Stimulated activated CD8-positive, alpha-beta memory T cell treated with anti-CD3 and anti-CD28 coated beads, Interleukin-4, amount 100 ng/mL, for 1 hour (primary cell): ENCODE measurements at places on chromosomes 11 and 22.

DNA sequence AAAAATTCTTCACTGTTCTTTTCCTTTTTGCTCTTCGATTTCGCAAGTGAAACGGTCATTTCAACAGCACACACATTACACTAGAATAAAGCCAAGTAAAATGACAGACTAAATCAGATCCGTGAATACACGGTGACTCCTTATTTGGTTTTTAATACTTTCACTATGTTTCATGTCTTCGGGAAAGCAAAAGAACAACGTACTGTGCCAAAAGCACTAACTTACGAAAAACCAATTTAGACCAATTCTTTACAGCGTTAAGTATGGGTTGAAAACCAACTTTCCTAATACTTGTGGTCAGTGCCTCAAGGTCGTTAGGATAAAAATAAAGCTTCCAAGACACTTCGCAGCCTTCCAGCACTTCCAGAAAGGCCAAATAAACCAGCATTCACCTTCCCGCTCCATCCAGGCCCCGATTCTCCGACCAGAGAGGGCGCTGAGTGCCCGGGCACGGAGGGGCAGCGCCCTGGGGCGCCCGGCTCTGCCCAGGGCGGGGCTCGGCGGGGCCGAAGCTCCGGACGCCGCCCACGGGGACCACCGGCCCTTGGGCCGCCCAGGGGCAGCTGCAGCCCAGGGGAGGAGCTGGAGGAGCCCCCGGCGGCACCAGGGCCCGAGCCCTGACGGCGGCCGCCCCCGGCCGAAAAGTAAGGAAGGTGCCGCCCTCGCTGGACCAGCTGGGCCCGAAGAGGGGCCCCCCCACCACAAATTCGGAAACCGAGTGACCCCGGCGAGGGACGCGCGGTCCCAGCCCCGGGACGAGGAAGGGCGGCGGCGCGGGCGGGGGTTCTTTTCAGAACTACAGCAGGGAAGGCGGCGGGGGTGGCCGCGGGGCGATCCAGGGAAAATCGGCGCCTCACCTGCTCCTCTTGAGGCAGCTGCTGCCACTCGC is 499 bp downstream of the ATL3 start:
- DNase-seq = peak; percentile 7

DNA sequence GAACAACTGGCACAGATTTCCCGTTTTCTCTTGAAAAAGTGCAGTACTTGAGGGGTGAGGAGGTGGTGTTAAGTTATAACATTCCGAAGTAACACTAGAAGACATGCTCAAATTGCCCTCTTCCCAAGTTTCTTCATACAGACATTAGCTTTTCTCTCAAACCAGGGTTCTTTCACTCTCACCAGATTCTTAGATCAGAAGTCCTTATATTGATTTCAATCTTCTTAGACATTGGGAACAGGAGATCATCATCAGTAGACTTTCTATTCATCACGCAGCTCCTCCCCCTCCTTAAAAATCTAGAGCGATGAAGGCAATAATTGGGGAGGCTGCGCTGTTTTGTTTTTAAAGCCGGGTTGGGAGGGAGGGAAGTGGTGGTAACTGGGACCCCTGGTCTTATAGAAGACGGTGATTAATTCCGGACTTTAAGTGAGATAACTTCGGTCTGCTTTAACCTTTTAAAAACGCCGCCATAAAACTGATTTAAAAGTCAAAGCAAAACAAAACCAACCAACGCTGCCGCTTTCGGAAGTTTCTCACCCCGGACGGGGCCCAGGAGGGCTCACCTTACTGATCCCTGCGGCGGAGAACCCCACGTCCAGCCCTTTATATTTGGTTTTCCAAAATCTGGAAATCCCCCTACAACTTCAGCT is 665 bp downstream of the USP28 start:
- no peak for DNase-seq

DNA sequence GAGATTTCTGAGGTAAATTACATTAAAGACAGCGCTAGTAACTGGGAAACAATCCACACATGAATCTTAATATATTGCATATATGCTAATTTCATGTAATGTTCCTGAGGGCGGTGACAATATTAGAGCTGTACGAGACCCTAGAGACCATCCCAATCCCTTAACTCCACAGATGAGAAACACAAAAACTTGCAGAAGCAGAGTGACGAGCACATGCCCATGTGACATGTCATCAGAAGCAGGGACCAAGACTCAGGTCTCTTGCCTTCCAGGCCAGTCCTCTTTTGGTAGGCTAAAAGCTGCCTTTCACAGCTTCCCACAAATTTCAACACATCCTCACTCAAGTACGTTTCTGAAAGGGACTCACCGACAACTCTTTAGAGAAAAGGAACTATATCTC is 11.8 kb downstream of the MAPK1 start:
- DNase-seq = no peak

- no peak for DNase-seq
Measured at GRCh38 chr11:64880240-64881001, 2.0 kb upstream of the EHD1 start.

DNA sequence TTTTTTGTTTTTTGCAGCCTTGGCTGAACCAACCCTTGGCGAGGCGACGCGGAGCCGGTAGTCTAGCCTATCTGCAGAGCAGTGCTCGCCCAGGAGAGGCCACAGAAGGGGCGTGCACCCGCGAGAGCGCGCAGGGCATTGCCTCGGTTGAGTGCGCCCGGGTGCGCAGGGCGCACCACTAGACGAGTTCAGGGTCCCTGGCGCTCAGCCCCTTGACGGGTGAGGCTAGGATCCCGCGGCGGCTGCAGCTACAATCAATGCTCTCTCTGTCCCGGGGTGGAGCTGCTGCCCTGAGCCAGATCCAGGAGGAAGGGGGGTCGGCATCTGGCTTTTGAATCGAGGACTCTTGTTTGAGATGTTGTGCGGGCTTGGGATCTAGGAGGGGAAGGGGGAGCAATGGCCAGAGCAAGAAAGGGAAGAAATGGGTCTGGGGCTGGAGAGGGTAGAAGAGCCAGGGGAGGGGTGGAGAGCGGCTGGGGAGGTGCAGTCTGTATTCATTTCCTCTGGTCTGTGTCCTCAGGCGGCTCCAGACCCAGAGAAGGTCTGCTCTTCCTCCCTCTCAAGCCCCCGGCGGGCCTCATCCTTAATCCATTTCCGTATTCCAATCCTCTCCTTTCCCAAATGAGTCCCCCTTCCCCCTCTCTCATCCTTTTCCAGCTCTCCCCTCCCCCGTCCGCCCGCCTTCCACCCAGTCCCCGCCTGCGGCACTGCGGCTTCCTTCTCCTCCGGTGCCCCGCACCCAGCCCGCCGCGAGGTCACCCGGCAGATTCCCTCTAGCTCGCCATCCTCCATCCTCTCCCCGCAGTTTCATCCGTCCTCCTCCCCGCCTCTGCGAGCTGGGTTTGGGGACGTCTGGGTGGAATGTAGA is 797 bp downstream of the THY1 start:
- DNase-seq = no peak

GRCh38 chr11:64084146-64084950 is 48.6 kb downstream of the FLRT1 start:
- DNase-seq = no peak

GRCh38 chr11:112599856-112600533 is 339.3 kb upstream of the PLET1 start:
- DNase-seq = no peak

DNA sequence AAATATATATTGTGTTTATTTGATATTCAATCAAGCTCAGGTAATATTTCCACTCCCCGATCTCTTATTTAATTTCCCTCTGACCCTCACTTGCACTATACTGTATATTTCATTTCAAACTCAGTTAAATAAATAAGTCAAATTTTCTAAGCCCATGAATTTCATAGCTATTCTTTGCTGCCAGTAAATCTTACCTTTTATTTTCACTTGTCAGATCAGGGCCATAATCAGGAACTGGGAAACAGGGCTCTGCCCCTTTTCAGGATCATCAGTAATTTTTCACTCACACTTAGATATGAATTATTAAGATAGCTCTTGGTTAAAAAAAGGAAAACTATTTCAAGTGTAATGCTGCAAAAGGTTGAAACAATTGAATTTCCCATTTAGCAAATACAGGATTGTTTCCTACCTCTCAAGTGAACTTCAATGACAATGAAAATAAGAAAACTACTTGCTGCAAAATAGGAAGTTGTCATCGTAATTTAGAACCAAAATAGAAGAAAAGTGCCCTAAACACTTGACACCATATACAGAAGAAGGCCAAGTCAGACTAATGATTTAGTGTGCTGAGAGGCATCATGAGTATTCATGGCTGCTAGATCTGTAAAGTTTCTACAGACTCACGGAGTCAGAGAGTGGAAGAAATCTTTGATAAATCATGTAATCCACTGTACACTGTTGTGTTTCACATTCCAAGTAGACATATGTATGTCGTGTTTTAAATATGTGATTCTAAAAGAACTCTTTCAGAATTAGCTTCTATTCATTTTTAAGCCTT is 316.8 kb upstream of the CNTN5 start:
- no peak for DNase-seq

DNA sequence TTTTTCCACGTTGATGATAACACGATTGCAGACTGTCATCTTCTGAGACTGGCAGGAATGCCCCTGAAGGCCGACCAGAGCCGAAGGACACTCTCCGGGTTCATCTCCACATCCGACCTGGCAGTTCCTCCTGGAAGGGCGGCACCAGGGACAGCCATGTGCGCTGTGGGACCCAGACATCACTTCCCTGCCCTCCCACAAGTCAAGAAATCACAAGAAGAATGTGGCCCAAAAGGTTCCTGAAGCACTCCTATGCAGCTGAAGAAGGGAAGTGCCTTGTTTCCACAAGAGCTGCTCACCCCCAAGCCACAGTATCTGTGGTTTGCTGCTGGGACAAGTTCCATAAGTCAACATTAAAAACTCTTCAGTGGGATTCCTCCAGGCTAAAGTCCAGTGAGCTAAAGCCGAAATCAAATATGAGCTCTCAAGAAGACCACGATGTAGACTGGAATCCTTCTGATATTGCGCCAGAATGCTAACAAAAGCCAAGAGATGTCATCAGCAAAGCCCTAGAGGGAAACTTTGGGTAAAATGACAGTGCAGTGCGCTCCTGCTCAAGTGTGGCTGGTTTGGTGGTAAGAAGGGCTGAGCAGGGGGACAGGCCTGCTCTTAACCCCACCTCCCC is 21.2 kb downstream of the PACSIN2 start:
- DNase-seq = no peak

DNA sequence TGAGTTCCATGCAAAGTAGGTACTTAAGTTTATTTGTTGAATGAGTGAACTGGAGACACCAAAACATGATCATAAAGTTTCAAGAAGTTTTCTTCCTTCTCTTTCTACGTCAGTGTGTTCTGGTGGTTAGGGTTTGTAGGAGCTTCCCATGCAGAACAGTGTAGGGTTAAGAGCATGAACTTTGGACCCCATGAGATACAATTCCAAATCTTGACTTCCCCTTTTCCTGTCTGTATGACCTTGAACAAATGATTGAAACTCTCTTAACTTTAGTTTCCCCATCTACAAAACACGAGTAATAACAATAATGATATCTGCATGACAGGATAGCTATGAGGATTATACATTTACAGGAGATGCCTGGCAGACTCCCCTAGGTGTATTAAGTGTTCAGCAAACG is 41.0 kb upstream of the TENM4 start:
- no peak for DNase-seq

GRCh38 chr11:18618342-18619025 is 15.7 kb downstream of the SPTY2D1 start:
- DNase-seq = no peak

- no peak for DNase-seq
Measured at GRCh38 chr11:111764621-111765020, 1.6 kb downstream of the PPP2R1B start.

DNA sequence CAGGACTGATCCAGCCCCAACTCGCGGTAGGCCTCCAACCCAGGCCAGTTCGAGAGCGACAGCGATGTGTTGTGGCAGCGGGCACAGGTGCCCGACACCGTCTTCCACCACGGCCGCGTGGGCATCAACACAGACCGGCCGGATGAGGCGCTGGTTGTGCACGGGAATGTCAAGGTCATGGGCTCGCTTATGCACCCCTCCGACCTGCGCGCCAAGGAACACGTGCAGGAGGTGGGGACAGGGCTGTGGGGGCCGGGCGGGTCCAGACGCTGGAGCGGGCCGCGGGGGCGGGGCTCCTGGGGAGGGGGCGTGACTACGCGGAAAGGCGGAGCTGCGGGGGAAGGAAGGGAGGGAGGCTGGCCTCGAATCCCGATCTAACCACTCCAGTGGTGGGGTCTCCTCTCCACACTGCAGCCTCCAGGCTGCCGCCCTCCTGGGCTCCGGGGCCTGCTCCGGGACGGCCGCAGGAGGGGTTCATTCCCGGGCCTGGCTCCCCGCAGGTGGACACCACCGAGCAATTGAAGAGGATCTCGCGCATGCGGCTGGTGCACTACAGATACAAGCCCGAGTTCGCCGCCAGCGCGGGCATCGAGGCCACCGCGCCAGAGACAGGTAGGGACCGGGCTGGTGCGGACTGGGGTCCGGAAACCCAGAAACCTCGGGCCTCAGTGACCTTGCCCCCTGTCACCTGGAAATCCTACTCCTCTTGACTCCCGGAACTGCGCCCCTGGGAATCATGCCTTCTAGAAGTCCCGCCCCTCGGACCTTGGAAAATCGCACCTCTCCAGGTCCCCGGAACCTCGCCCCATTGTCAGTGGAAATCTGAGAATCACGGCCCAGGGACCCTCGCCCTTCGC is 14.9 kb downstream of the TMEM258 start:
- DNase-seq = peak; percentile 42

DNA sequence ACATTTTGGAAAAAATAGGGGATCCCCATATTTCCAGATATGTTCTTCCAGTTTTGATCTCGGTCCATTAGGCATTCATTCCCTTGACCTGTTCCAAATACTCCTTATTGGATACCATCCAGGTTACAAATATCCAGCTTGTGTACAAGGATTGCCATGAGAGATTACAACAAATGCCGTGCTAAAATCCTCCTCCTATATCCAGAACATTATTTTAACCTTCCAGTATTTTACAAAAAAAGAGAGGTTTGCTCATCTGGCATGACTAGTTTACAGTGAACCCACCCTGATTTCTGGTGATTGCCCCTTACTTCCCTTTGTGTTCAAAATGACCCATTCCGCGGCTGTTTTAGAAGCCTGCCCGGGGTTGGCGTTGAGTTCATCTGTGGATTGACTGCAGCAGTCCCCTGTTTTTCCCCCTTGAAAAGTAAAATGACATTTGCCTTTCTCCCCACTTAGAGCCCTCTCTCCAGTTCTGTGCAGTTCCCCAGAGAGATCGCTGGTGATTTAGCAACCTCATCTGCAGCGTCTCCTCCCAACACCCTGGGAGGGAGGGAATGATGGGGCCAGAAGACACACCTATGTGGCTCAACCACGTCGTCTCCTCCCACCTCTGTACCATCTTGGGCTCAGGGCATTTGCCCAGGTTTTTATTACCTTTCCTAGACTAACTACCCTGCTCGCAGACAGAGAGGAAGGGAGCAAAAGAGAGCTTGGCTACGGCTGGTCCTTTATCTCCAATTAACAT is 73.6 kb downstream of the DSCAML1 start:
- DNase-seq = no peak
